ENCODE measurements at places on chromosomes 12 and 14.
A peak's percentile ranks its signal among the peaks of the same experiment; 100 is the strongest.

- peak; percentile 28 for DNase-seq
These were observed 26.6 kb downstream of the FBXO34 start for GRCh38 chr14:55297611-55298499.

- no peak for DNase-seq
These were observed 175.8 kb upstream of the GRIN2B start for GRCh38 chr12:14157088-14157747.

- no peak for DNase-seq
These were observed 41.3 kb upstream of the CEP83 start for GRCh38 chr12:94500831-94501567.

DNA sequence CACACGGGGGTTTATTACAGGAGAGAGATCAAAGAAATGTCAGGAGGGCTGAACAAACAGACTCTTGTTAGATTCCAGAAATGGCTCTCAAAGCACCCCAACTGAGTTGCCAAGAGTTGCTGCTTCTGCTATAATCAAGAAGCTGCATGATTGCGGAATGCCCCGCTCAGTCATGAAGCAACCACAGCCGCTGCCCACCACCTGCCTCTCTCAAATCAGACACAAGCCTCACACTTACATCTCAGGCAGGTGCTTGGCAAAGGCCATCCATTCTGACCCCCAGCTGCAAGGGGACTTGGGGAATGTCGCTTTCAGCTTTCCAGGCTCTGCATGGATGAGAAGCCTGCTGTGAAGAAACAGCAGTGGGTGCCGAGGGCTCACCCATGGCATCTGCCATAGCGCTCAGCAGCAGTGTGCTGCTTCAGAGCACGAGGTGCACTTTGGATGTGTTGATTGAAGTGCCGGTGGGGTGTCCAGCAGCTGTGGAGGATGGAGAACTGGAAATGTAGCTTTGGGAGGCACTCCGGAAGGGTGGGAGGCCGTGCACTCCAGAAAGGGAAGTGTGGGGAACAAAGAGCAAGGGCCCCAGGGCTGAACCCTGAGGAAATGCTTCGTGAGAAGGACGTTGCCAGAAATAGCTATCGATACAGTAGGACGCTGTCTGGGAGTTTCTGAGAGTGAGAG is 37.7 kb downstream of the LRRC74A start:
- no peak for DNase-seq

- DNase-seq = no peak
These were observed 156.2 kb downstream of the ETV6 start for GRCh38 chr12:11805680-11806079.

DNA sequence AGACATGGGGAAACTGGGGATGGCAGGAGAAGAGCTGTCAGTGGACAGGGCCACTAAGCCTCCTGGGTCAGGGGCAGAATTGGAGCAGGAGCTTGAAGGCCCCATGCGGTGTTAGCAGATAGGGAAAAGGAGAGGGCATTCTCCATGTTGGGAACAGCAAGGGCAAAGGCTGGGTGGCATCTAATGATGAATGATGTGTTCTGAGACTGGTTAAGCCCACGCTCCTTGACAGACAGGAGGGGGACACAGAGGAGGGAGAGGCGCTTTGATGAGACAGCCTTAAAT is 63.0 kb downstream of the CLMN start:
- DNase-seq = no peak
